SHP77 (cell line): ENCODE measurements at places on chromosomes 2 and 18.
A peak's percentile ranks its signal among the peaks of the same experiment; 100 is the strongest.

DNA sequence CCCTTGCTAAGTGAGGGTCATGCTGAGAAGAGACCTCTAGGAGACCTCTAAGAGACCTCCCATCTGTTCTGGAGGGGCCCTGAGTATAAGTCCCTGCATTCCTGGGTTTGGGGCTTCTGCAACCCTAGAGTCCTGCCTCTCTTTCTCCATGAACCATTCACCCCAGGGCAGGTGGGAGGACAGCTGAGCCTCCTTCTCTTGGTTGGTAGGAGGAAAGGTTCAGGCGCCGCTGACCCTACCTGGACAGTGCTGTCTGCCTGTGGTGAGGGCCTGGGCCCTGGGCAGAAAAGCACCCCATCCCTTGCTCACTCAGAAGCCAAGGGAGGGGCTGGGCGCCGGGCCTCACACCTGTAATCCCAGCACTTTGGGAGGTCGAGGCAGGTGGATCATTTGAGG is 604 bp upstream of the VIL1 start:
- DNase-seq, result no peak

GRCh38 chr2:38147333-38148121 is 71.6 kb upstream of the CYP1B1 start:
- DNase-seq, result no peak

DNA sequence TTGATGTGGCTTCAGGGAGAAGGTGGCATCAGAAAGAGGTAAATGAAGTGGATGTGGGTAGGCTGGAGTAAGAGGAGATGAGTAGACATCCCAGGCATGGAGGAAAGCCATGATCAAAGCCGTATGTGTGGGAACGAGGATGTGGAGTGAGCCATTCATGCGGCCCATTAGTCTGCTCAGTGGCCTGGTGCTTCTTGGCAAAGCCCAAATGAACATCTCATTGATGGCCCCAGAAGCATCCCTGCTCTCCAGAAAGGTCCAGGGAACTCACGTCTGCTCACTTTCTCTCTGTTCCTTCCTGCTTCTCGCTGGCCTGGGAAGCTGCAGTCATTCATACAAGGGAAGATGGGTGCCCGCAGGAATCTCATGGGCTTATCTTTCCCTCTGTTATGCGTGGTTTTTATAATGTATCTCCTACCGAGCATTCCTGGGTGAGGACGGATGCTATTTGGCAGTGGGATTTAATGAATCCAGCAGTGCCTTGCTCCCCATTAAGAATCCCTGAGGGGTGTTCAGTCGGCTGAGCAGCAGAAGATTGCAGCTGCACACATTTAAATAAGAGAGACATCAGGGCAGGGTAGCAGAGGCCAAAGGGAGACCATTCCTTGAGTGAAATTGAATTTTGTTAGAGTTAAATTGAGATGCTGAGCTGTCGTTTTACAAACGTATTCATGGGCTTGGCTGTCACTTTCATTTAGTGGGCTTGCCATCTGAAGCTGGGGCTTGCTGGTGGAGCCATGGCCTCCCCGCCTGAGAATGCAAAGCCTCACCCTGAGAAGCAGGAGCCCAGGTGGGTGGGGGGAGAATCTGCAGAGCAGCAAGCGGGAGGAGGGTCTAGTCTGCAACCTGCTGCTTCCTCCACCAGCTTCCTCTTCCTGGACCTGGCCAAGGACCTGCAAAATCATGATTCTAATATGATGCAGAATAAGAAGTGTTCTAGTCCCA is 64.5 kb downstream of the LYPD1 start:
- no peak for DNase-seq

- DNase-seq, result no peak
Measured at GRCh38 chr2:80634590-80634989, 330.0 kb upstream of the LRRTM1 start.

GRCh38 chr2:150482667-150483400 is 4.6 kb downstream of the RND3 start:
- no peak for DNase-seq

GRCh38 chr2:30040147-30040546 is 106.7 kb upstream of the YPEL5 start:
- DNase-seq, result no peak

GRCh38 chr2:163736433-163737189 is 803 bp upstream of the FIGN start:
- peak; percentile 15 for DNase-seq

DNA sequence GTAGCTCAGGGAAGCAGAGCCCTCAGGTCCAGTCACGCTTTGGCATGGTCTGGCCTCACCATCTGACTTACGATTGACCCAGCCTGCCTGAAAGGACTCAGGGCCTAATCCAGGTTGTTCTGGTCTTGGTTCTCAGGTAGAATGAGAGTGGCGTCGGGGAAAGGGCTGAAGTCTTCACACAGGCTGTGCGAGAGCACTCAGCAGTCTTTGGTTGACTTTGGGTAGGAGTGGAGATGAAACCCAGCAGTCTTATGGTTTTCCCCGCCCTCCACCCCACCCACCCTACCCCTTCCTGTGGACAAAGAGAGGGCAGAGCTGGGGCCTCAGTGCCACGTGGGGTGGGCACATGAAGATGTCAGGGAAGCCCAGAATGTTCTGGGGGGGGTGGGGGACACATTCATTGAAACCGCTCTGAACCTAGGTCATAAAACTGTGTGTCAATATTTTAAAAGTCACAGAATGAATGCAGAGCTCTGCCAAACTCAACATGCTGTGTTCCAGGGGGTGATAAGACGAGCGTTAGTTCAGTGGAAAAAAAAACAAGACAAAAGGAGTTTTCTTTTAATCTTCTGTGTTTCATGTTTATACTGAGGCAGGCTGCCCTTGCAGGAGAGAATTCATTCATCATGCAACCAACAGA is 58.6 kb upstream of the ALPP start:
- DNase-seq, result no peak

DNA sequence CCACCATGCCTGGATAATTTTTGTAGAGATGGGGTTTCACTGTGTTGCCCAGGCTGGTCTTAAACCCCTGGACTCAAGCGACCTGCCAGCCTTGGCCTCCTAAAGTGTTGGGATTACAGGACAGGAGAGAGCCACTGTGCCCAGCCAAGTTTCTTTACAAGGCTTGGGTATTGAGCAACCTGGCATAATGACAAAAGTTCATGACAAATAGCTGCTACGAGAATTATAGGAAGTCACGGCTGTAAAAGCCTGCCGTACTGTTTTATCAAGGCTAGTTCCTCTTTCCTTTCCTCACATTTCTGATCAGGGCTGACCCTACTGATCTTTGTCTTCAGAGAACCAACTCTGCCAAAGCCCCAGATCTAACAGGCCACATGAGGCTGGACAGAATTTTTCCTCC is 490.4 kb upstream of the SPRED2 start:
- no peak for DNase-seq

- no peak for DNase-seq
Measured at GRCh38 chr2:147025646-147026585, 818.9 kb upstream of the ACVR2A start.

DNA sequence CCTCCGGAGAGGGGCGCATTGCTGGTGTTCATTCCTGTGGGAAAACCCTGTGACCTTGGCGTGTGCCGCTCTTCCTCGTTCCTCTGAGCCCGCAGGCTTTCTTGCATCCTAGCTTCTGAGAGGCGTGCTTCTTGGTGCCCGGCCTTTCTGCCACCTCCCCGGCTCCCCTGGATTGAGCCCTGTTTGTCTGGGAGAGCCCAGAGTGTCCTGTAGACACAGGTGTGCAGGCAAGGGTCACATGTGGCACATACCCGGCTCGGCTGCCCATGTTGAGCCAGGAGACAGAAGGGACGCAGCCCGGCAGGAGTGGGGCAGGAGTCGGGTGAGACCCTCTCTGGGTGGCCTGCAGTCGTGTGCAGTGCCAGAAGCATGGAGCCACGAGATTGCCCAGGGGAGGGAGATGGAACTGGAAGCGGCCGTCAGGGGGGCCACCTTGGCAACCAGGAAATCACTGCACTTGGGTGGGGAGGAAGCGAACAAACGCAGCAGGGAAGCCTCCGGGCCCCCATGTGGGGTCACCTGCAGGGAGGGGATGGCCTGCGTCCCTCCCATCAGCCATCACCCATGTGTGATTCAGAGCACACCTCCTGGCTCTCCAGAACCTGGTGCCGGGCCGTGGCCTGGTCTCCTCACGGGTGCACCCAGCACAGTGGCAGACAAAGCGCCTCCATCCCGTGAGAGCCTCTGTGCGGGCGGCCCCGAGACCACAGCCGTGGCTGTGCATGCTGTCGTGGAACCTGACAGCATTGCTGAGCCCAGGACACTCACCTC is 92.9 kb downstream of the SH3BP4 start:
- no peak for DNase-seq

DNA sequence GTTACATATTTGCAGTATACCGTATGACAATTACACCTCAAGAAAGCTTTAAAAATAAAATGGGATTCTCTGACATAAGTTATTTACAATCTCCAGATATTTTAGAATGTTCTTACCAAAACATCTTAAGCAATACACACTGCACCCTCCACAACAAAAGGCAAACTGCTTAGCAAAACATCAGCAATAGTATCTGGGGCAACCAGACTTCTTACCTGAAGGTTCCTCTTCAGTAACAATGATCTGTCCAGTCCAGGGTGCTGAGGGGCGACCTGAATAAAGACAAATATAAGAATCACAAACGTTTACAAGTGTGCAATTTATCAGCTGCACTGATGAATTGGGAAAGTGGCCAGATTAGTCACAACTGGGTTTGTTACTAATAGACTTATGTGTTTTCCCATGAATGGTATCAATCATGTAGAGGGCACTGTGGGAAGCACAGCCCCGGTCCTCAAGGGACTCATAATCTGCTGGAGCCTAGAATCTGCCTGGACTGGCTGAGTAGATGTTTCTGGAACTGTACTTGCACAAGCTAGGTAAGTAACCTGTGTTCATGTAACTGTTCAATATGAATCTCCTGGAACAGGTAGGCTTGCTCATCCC is 70.7 kb downstream of the MYOM1 start:
- no peak for DNase-seq

- no peak for DNase-seq
Measured at GRCh38 chr2:174365571-174365970, 30.0 kb upstream of the SCRN3 start.

GRCh38 chr2:189566046-189566445 is 14.5 kb downstream of the SLC40A1 start:
- DNase-seq, result no peak

- DNase-seq, result peak; percentile 22
Measured at GRCh38 chr2:122136056-122136455, 380.6 kb downstream of the TSN start.

DNA sequence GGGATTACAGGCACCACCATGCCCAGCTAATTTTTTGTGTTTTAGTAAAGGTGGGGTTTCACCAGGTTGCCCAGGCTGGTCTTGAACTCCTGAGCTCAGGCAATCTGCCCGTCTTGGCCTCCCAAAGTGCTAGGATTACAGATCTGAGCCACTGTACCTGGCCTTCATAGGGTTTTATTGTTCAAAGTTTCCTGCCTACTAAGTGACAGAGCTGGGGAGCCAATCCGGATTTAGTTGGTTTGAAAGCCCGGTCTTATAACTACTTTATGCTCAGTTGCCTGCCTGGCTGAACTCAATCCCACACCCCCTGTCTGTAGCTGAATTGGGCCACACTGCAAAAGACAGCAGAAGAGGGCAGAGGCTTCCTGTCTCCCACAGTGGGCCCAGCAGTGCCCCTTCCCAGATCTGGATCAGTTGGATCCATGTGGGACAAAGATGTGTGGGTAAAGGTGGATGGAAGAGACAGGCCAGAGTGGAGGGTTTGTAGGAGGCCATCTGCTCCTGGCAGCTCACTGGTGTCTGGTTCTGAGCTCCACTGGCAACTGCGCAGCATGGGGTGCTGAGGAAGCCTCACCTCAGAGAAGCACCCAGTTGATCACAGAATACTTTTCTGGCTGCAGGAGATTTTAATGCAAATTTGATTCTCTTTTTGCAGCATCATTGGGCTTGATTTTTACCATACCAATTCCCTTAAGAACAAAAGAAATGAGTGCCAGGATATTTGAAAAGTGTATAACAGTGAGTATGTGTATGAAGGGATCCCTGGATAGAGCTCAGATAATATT is 144.9 kb downstream of the DDX1 start:
- no peak for DNase-seq

DNA sequence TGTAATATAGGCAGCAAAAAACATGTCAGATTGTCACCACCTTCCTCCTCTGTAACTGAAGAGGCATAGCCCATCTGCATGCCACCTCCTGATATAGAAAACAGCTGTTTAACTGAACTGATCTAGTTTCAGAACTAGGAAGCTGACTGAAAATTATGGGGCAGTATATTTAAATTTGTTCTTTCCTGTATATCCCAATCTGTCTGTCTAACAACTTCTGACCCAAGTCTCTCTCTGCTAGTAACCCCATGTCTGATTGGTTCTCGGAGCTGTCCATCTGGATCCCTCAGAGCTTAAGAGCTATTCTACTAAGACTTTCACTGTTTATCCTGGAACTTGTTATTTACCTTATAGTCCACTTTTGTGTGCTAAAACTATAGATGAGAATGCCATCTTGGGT is 68.2 kb upstream of the SLC35G4 start:
- no peak for DNase-seq

- DNase-seq, result no peak
Measured at GRCh38 chr2:215930505-215931253, 82.7 kb downstream of the MREG start.

DNA sequence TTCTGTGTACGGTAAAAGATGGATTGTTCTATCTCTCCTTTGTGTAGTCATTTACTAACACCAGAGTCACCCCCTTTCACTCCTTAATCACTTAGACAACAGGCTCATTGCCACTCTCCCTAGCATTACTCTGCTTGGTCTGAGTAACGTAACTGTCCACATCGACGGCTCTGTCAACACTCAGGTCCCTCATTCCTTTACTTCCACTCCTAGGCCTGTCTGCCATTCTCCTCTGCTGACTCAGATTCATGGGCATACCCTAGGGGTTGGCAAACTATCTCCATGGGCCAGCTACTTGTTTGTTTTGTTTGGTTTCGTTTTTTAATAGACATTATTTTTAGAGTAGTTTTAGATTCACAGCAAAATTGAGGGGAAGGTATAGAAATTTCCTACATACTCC is 243.9 kb downstream of the NR4A2 start:
- no peak for DNase-seq
